ENCODE measurements at places on chromosomes 1 and 21.

GRCh38 chr1:87578464-87578863 lies 249.8 kb downstream of the LMO4 start:
- no peak overlapping the region for H3K27ac ChIP-seq
- H3K4me1 ChIP-seq: no peaks in the 10 kb centered on the region
- no peaks in the 10 kb centered on the region for H3K36me3 ChIP-seq
- H3K4me3 ChIP-seq: no peak overlapping the region

DNA sequence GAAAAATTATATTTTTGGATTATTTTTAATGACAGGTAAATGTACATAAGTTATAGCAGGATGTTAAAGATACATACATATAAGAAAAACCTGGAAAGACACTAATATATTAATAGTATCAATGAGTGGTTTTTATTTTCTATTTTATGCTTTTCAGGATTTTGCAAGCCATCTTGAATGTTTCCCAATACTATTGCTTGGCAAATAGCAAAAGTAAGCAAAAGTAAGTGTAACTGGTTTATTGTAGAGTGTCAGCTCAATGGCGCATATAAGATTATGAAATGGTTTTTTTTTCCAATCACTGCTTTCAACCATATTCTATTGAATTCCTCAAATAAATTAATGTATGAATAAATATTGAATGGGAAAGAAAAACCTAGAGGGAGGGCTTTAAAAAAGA lies 36.4 kb downstream of the ZNF684 start:
- no peak overlapping the region for H3K27ac ChIP-seq
- H3K4me3 ChIP-seq: no peak overlapping the region
- no peaks in the 10 kb centered on the region for H3K4me1 ChIP-seq
- H3K36me3 ChIP-seq: no peaks in the 10 kb centered on the region
- no peak for DNase-seq

DNA sequence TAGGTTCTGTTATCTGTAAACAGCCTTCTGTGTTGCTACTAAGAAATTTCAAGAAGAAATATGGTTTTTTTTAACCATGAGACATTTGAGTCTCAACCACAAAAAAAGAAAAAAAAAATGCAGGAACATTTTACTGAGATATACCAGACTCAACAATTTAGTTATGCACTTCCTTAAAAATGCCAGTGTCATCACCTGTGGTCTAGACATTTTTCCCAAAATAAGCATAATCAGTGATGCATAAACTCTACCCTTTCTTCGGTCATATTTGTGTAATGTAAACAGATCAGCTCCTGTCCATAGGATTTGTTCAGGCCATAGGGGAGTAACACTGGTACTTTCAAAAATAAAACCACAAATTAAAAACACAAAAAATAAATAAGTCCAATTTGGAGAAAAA lies 122.6 kb upstream of the TNFSF4 start:
- H3K4me1 ChIP-seq: peaks cover 13% of the 10 kb centered on the region
- H3K4me3 ChIP-seq: no peak overlapping the region
- H3K36me3 ChIP-seq: no peaks in the 10 kb centered on the region
- DNase-seq: no peak
- no peak overlapping the region for H3K27ac ChIP-seq

DNA sequence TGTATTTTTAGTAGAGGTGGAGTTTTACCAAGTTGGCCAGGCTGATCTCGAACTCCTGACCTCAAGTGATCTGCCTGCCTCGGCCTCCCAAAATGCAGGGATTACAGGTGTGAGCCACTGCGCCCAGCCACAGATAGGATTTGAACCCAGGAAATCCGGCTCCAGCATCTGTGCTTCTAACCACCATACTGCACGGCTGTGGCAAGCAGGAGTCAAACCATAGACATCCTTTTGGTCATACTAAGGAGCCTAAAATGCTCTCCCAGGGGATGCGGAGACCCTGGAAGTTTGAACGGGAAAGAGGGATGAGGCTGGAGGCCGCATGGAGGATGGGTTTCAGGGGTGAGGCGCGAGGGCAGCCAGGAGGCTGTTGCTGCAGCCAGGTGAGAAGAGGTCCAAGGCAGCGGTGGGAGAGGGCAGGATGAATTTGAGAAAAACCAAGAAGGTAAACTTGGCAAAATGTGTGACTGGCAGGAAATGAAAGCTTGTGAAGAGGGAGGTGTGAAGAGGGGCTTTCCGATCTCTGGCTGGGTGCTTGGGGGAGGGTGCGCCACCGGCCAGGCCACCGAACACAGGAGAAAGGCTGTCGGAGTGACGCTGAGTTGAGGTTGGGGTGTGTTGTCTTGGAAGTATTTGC lies 24.0 kb upstream of the CDK18 start:
- no peak overlapping the region for H3K4me3 ChIP-seq
- no peak overlapping the region for H3K27ac ChIP-seq
- DNase-seq: no peak
- H3K27me3 ChIP-seq: peaks cover 52% of the 10 kb centered on the region

GRCh38 chr1:245365095-245366020 lies 210.6 kb downstream of the KIF26B start:
- no peaks in the 10 kb centered on the region for H3K27me3 ChIP-seq
- H3K4me3 ChIP-seq: no peak overlapping the region
- H3K4me1 ChIP-seq: peaks cover 2% of the 10 kb centered on the region
- H3K27ac ChIP-seq: no peak overlapping the region
- DNase-seq: no peak

- H3K27me3 ChIP-seq: no peaks in the 10 kb centered on the region
- H3K36me3 ChIP-seq: peaks cover 18% of the 10 kb centered on the region
- H3K4me3 ChIP-seq: no peak overlapping the region
- peaks cover 35% of the 10 kb centered on the region for H3K4me1 ChIP-seq
- H3K27ac ChIP-seq: no peak overlapping the region
- DNase-seq: no peak
Observed at GRCh38 chr1:170556917-170557316, 25.0 kb downstream of the GORAB start.

DNA sequence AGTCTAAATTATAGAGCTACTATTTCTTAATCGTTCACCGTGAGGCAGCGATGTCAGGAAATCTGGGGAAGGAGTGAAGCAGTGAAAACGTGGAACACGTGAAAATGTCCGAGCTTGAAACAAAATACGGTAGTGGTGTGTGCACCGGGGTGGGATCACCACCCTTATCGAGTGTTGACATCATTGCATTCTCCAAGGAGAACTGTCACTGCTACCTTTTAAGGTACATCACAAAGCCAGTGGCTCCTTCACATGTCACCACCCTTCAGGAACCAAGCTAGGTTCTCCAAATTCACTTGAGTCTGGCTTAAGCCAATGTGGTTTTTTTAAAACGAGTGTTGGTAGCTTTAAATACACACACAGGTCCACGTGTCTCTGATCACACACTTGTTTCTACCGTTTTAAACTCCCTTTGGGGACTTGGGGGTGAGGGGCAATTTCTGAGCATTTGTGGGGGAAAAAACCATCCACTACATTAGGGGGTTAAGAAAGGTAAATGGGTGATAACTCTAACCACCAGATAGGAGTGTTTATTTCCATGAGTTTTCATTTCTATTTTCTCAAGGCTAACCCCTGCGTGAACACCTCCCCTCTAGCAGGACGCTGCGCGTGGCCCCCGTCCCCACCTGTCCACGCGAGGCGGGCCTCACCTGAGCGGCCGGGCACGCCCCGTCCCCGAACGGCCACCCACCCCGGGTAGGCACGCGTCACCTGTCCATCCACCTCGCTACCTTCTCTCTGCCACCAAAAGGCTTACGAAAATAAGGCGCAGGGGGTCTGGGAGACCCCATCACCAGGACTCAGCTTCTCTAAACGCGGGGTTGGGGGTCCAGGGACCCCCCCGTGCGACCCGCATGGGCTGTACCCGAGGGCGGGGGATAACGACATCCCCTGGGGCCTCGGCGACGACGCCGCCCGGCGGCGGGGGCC lies 978 bp downstream of the PRDM15 start:
- peaks cover 22% of the 10 kb centered on the region for H3K4me1 ChIP-seq
- no peak for DNase-seq
- no peaks in the 10 kb centered on the region for H3K36me3 ChIP-seq
- H3K27me3 ChIP-seq: no peaks in the 10 kb centered on the region
- H3K27ac ChIP-seq: peak overlapping the region; percentile 83
- peak overlapping the region; percentile 80 for H3K4me3 ChIP-seq

DNA sequence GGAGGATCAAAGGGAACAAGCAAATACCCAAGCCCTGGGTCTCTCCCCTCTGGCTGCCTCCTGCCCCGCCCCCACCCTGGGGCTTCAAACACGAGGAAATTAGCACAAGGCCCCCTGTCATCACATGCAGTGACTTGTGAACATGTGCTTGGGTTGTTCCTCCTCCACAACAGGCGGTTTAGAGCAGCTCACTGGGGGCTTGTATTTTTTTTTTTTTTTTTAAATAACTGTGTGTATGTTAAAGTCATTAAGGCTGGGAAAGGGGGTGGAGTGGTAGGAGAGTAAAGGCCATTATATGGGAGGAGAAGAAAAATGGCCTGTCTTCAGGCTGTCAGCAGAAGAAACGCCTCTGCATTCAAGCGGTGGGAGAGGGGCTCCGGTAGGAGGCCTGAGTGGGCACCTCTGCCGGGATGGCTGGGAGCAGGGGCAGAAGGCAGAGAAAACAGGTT lies 64.2 kb downstream of the PLXNA2 start:
- H3K27me3 ChIP-seq: no peaks in the 10 kb centered on the region
- no peak overlapping the region for H3K4me3 ChIP-seq
- no peak overlapping the region for H3K27ac ChIP-seq
- H3K36me3 ChIP-seq: peaks cover under 1% of the 10 kb centered on the region
- DNase-seq: no peak

DNA sequence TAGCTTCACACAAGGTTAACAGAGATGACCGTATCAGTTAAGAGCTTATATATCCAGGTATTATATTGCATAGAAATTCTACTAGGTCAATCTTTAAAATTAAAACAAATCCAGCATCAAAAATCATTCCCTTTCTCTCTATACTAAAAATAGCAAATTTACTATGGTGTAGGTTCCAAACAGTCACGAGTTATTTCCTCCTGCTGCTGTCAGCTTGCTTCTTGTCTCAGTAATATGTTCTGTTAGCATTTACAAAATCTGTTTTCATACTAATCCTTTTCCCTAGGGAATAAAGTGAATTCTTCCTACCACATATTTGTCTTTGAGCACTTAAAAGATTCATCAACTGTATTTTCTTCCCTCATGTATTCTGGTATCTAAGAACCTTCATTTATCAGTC lies 2.5 kb downstream of the WDR26 start:
- peaks cover 20% of the 10 kb centered on the region for H3K36me3 ChIP-seq
- peak overlapping the region; percentile 95 for H3K4me3 ChIP-seq
- peak overlapping the region; percentile 77 for H3K27ac ChIP-seq
- DNase-seq: no peak
- H3K27me3 ChIP-seq: no peaks in the 10 kb centered on the region

Data from osteocyte (in vitro differentiated cells).